ENCODE measurements at places on chromosomes 4 and X.
A peak's percentile ranks its signal among the peaks of the same experiment; 100 is the strongest.

DNA sequence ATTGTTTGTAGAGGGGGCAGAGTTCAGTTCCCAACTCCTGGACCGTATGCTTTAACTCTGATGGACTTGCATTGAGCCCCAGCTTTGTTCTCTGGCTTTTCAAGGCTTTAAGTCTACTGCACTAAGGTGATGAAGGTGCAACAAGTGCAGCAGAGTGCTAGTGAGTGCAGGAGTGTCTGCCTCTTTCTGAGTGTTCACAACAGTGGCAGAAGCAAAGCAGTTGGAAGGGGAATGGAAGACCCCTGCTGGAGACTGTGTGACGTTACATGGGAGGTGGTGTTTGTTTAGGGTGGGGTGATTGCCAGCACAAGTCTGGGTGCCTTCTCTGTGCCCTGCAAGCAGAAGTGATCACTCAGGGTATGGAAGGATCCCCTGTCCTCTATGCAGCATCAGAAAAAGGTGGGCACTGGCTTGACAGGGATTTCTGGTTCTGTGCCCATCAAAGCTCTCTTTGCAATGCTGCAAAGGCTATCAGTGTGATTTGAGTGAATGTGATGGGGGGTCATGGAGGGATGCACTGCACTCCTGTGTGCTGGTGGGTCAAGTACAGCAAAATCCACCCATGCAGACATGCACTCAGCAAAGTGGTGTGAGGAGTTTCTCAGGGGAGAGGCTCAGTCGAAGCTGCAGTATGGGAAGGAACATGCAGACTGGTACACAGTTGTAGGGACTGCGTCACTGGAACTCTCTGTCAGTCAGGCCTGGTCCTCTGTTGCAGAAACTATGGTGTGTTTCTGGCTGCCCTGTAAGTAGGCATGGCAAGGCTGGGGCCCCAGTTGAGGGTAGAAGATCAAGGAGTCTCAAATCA lies 70.9 kb upstream of the UGT2B7 start:
- peak; percentile 57 for DNase-seq

- DNase-seq, result no peak
Observed at GRCh38 chr4:78799551-78800495, 23.7 kb downstream of the BMP2K start.

- DNase-seq, result no peak
Observed at GRCh38 chrX:127037159-127037558, 217.6 kb downstream of the PRR32 start.

DNA sequence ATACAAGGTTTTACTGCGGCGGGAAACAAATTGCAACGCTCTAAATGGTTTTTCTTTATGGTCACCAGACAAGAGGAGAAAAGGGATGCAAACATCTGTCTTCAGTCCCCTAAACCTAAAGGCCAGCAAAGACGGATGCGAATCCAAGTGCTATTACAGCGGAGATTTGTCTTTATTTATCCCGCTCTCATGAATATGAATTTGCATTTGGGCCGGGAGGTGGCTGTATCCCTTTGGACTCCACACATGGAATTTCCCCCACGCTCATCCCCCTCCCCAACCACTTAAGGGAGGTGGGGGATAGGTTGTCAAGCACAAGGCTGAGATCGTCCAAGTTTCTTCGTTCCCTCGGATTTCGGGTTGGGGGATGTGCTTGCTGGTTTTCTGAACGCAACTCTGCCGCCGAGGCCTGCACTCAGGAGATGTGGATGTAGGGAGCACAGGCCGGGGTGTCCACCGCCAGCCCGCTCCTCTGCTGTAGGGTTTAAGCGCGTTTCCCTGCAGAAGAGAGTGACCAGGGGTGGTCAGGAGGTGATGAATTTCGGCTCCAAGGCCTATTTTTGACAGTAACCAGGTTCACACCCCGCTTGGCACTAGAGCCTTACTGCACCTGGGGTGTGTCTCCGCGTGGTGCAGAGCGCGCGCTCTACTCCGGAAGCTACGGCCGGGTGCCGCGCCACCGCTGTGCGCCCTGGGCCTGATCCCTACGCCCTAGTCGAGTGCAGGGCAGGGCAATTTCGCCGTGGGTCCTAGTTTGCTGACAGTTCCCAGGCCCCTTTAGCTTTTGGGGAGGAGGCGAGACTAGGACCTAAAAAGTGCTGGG lies 2.3 kb upstream of the PHOX2B start:
- DNase-seq, result no peak

DNA sequence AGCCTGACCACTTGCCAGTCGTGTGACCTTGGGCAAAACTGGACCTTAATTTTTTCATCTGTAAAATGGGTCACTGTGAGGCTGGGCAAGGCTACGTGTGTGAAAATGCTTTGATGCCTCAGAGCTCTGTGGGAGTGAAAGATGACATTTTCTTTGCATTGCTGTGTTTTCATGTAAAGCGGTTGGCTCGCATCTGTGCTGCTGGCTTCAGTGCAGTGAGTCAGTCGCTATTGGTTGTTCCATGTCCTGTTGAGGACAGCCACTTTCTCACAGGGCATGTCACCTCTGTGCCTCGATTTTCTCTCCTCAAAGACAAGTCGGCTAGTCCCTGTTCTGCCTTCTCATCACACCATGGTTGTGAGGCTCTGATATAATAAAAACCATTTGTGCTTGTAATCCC lies 4.4 kb downstream of the MTMR1 start:
- DNase-seq, result no peak

GRCh38 chrX:120000490-120001246 lies 57.1 kb upstream of the NKAP start:
- no peak for DNase-seq

GRCh38 chr4:111031596-111031995 lies 408.7 kb upstream of the PITX2 start:
- DNase-seq, result no peak

- DNase-seq, result no peak
Observed at GRCh38 chrX:70293621-70294020, 3.7 kb downstream of the KIF4A start.

DNA sequence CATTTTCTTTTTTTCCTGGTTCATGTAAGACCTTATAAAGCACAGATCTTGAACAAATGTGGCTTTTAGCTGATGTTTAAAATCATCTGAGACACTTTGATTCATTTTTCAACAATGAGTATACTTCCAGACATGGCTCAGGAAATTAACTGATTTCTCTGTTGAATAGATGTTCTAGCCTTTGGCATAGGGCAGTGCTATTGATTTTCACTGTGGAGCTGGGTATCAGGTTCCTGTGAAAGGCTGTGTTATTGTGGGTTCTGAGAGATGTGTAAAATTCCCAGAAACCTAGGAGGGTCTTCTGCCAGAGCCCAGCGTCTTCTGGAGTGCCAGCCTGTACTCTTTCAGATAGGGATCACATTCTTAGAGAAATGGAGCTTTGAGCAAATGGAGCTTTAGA lies 278.9 kb downstream of the EPHA5 start:
- no peak for DNase-seq

DNA sequence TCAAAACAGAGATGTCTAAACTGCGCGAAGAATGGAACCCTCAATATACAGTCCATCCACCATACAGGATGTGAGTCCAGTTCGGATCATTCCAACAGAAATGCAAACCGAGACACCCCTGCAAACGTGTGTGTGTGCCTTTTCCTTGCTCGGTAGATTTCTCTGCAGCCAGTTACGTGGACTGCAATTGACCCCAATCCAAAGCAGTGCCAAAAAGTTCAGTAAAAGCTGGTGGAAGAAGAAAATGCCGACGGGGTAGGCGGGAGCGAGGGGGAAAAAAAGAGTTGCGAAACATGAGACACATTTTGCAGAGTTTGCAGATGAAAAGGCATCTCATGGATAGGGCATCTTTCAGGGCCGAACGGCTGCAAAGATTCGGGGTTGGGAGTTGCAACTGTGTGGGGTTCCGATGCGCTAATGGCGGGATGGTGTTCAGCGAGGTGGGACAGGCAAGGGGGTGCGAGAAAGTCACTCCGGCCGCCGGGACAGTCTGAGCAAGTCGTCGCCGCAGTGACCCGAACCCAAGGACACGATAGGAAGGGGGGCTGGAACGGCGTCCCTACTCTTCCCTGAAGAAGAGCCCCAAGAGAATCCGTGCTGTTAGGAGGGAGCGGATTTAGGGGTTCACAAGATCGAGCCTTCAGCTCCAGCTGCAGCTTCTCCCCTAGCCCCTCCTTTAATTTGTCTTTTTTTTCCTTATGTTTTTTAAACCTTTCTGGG lies 3.8 kb downstream of the PHOX2B start:
- DNase-seq, result no peak

DNA sequence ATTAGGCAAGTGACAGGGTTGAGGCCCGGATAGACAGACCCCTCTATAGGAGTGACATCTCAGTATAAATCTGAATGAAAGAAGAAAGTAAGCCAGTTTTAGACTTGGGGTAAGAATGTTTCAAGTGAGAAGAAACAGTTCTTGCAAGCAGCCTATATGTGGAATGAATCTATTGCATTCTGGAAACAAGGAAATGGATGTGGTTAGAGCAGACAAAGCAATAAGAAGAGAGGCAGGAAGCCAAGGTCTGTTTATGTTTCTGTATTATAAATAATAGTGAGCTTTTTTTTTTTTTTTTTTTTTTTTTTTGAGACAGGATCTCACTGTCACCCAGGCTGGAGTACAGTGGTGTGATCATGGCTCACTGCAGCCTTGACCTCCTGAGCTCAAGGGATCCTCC lies 255.8 kb downstream of the UNC5C start:
- DNase-seq, result no peak

DNA sequence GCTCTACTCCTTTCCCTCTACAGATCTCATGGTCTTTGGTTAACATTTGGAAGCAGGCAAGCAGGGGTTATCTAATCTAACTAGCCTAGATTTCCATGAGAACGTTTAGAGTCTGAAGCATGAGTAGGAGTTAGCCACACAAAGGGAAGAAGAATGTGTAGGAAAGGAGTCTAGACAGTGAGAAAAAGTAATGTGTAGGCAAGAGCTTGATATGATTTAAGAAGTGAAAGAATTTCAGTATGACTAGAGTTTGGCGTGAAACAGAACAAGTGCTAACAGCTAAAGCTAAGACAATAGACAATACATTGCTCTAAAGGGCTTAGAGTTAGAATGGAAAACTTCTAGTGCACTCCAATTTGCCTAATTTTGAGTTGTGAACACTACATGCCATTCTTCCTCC lies 10.8 kb downstream of the CXCL8 start:
- DNase-seq, result no peak

DNA sequence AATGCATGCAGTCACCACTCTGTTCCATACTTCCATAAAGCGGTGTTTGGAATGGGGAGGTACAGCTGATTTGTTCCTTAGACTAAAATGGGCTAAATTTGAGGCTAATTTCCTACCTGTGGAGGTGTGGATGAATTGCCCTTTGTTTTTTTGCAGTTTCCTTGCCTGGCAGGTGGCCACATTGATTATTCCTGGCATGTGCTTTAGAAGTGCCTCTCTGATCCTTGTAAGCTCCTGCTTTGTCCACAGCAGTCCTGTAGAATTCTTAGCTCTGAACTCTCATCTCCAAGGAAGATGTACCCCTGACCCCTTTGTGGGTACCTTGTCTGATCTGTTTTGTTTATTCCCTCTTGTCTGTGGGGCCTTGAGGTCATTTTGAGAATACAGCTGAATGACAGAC lies 136.8 kb downstream of the ADGRL3 start:
- DNase-seq, result no peak

GRCh38 chr4:90883519-90883918 lies 756.3 kb downstream of the CCSER1 start:
- DNase-seq, result no peak

DNA sequence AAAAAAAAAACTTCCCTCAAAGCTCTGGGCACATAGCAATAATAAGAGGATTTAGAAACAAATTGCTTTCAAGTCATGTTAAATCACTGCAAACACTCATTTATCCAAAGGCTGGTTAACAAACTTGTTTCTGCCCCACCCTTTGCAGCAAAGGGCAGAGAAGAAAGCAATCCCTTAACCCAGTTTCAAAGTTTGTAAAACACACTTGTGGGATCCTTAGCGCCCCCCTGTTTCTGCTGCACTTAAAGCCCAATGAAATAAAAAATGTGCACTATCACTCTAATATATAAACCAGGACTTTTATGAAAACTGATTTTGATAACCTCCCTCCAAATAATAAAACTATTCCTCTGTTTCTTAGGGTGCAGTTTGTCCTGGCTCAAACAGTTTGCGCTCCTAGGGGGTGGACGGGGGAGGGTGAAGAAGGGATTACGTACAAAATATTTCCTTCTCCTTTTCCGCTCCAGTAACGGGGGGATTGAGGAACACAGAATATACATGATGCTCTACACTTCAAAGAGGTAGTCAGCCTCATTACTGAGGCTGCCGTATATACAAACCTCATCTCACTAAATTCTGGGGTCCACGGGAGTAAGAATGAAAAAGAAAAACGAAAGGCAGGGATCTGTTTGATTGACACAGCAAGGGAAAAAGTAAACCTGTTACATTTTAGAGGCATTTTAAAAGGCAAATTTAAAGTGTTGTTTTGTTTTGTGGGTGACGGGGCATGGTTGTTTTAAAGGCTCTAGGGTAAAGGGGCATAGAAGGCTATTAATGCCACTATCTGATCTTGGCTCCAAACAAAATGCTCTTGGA lies 3.1 kb upstream of the PCDH10 start:
- no peak for DNase-seq

- DNase-seq, result peak; percentile 4
Observed at GRCh38 chrX:79524642-79525041, 157.5 kb upstream of the ITM2A start.

GRCh38 chrX:103417370-103417769 lies 41.0 kb downstream of the BEX3 start:
- DNase-seq, result no peak

DNA sequence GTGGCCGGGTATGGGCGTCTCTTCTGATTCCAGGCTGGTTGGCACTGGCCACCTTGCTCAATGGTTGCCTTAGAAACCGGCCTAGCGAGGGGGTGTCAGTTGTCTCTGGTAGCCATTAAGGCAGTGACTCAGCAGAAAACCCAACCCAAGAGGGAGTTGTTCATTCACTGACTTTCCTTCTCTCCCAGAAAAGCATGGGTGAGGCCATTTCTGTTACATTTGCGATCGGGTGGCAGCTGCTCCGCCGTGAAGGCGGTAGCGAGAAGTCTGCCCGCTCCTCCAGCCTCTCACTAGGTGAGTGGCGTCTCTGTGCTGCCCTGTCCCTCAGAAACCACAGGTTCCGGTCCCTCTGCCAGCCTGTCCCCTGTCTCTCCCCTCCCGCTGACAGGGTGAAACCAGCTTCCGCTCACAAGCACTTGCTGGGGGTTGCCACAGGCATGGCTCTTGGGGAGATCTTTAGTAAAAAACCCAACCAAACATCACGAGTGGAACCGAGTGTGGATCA lies 17.4 kb downstream of the IRAK1 start:
- DNase-seq, result peak; percentile 18

DNA sequence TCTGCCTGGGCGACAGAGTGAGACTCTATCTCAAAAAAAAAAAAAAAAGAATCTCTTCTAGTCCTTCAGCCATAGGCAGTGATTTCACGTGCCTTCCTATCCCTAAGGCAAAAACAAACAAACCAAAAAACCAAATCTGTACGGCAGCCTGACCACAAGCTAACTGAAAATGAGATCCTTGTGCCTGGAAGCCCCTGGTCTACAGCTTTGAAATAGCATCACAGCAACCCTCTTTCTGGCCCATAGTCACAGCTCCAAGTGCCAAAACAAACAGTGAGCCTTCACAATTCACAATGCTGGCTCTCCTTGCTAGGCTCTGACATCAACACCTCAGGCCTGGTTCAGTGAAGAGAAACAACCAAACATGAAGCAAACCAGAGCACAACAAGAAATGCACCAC lies 46.1 kb downstream of the TMEM150C start:
- DNase-seq, result no peak

Data from ACHN (cell line).